M059J (cell line): ENCODE measurements at places on chromosomes 6 and 20. TPM values are rescaled to one million over a fixed set of nuclear protein-coding genes. Genes with fewer than 3 reads are reported as not detected.

DNA sequence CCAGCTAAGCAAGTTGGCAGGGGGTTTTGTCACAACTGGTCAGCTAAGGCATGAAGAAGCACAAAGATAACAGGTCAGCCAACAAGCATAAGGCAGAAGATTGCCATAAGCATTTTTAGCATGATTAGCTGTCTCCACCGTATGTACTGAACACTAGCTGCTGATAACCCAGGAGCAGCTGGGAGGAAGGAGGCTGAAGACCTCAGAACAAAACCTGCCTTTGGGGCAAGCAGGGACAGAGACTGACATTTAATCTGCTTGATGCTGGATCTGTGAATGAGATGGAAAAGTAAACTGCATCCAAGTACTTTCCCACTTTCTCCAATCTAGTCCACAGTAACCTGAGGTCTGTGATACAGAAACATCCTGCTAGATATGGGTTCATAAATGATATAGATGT is 353.0 kb upstream of the MAP3K7 start:
- no peak for DNase-seq

GRCh38 chr20:38973645-38974044 is 11.5 kb downstream of the DHX35 start:
- DNase-seq: peak; percentile 72

- DNase-seq: no peak
These were observed 63.7 kb downstream of the PRR18 start for GRCh38 chr6:166244353-166245045.

Gene CD109
- total RNA-seq: 24.0 and 39.3 TPM in 2 replicates

Gene CLPSL2
- not detected in 2 replicates for total RNA-seq

DNA sequence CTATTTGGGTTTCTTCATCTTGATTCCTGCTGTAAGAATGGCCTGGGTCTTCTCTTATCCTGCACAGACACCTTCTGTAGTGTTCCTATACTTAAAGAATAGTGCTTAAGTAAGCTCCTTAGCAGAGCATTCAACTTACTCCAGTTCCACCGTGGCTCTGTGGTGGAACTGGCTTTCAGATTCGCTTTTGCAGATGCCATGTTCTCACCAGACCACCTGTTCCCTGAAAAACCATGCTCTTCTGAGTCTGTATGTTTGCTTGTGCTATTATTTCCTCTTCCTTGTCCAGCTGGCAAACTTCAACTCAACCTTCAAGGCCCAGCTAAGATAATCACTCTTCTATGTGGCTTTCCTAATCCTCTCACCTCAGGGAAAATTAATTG is 4.9 kb downstream of the ELMO2 start:
- no peak for DNase-seq

DNA sequence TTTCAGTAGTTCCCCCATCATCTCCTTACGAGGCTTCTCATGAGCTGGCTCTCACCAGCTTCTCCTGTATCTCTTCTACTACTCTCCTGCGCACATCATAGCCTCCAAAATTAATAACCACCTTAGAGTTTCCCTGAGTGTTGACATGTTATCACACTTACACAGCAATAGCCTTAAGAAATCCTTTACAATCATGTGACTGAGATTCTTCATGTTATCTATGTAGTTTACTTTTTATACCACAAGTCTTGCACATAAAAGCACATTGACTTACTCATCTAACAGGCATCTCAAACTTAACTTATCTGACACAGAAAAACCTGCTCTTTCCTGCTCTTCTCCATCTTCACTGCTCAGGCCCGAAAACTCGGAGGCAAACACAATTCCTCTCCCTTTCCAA is 103.7 kb upstream of the TAB2 start:
- DNase-seq: peak; percentile 65

GRCh38 chr20:2144850-2145249 is 43.2 kb downstream of the STK35 start:
- DNase-seq: no peak

DNA sequence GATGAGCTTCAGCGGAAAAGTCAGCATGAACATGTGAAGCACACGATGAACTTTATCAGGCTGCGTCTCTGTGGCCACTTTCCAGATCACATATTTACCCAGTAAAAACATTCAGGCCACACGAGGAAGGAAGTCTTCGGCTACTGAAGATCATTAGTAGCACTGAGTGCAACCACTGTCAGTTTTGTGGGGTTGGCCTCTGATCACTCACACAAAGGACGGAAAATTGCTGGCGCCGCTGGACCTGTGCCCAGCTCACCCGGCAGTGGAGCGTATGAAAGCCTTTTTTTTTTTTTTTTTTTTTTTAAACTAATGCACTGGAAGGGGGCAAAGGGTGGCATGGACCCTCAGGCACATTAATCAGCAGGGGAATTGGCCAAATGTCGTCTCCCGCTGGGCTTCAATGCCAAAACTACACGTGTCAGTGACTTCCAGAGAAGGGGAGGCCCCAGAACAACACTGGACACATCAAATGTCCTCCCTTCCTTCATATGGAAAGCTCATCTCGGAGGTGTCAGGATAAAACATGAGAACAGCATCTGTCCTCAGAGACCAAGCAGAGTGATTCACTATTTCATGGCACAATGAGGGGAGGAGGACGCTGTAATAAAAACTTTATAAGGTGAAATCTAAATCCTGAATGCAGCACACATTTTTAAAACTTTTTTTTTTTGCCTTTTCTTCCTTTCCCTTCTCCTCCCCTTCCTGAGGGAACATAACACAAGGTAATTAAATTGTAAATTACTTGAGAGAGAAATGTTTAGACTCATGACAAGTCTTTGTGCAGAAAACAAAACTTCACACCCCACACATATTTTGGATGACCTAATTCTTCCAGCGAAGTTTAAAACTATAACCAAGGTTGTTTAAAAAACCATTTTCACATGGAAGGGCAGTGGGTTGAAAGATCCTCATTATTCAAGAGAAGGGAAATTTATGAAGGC is 223.4 kb downstream of the FOXC1 start:
- DNase-seq: peak; percentile 78

GRCh38 chr20:58389324-58389967 is 417 bp downstream of the VAPB start:
- DNase-seq: peak; percentile 56

Gene ITPA
- 56.5 and 80.9 TPM in 2 replicates for total RNA-seq

Gene LY86
- not detected in 2 replicates for total RNA-seq

DNA sequence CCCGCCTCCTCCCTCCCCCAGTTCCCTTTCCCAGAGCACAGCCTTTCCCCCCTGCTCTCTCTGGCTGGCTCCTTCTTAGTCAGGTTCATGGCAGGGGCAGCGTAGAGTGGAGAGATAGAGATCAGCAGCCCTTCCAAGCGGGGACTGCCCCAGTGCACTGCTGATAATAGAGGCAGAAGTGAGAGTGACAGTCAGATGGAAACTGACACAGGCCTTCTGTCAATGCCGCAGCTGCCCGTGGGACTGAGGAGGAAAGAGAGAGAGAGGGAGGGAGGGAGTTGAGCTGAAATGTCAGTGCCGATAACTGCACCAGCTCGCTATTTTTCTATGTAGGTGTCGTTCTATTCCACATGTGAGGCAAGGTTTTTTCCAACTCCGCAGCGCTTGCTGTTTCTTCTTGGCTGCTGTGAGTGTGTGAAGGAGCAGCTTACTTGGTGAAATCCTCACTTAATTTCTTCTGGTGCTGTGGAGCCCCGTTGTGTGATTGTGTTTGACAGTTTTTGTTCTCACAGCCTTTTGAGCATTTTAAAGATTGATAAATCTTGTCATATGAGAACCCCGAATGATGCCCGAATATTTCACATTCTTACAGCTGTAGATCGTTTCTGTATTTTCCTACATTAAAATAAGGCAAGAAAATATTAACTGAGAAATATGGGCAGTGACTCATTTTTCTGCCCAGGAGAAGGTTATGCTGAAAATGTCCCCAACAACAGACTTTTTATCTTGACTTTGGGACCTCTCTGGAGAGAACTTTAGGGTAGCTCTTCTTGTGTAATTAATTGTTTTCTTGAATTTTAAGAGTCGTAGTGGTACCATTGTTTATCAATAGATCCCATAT is 386.4 kb upstream of the MMS22L start:
- DNase-seq: peak; percentile 28

GRCh38 chr6:169626649-169627048 is 75.2 kb downstream of the WDR27 start:
- DNase-seq: no peak

DNA sequence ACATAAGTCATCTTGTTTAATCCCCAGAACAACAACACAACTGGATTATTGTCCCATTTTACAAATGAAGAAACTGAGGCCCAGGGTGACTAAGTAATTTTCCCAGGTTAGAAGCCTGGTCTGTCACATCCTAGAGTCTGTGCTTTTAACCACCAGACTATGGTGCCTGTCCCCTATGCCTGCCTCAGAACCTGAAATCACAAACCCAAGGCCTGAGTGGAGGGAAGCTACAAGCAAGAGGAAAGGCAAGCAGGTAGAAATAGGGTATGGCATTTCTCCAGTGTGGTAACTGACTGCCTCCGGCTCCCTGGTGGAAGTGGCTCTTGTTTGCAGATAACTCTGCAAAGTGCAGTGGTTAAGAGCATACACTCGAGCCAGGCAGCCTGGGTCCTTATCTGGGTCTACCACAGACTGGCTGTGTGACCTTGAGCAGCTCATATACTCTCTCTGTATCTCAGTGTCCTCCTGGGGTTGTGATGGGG is 2.5 kb downstream of the TMEM63B start:
- DNase-seq: no peak

Gene SIRPD
- total RNA-seq: not detected in 2 replicates

Gene OPN5
- not detected in 2 replicates for total RNA-seq

GRCh38 chr6:151620179-151620578 is 126.4 kb downstream of the CCDC170 start:
- DNase-seq: no peak

Gene SLC2A10
- total RNA-seq: 27.6 and 28.5 TPM in 2 replicates

- DNase-seq: no peak
These were observed 42.0 kb downstream of the MAPK14 start for GRCh38 chr6:36069573-36069972.
